ENCODE measurements at places on chromosomes 11 and 22.

- no peak for DNase-seq
These were observed 15.3 kb downstream of the TTC12 start for GRCh38 chr11:113329725-113330124.

GRCh38 chr11:77096591-77097019 lies 6.0 kb upstream of the OMP start:
- no peak for DNase-seq

GRCh38 chr11:103332409-103332808 lies 223.2 kb downstream of the DYNC2H1 start:
- no peak for DNase-seq

GRCh38 chr22:39292561-39293074 lies 26.8 kb downstream of the RPL3 start:
- DNase-seq: no peak

DNA sequence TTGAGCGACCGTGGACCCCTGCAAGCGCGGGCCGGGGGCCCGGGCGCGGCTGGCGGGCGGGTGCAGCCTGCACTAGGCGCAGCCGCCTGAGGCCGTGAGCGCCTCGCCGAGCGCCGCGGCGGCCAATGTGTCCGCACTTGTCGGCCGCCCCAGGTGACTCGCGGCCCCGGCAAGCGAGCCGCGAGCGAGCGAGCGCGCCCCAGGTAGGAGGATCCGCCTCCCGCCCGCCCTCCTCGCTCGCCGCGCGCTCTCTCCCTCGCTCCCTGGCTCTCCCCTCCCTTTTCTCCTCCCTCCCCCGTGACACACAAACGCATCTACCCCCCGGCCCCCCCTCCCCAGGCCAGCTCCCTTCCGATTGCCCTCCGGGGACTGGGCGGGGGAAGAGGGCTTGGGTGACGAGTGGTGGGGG lies at the start of gene WNT7B:
TSS of gene WNT7B (minus strand) at position 160 of the 409 bp plus-strand sequence. CDS start 408 bp downstream, outside the sequence.
- no peak for DNase-seq

DNA sequence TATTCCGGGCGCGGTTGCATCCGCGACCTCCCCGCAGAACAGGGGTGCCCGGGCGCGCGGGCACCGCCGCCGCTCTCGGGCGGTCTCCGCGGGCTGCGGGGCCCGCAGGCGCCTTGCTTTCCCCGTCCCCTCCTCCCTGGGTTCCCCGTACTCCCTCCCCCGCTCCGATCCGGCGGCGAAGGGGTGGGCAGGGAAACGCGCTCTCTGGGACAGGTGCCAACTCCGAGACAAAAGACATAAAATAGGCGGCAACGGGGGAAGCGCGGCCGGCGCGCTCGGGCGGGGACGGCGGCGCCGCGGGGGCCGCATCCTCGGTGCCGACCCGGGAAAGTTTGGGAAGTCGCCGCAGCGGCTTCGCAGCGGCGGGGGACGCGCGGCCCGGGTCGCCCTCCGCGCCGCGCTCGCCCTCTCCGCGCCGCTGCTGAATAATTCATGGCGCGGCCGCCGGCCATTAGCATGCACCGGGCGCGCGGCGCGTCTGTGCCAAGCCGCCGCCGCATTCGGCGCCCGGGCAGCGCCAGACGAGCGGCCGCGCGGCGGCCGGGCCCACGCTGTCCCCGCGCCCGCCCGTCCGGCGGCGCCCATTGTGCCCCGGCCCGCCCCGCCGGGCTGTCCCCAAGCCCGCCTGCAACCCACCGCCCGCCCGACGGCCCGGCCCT lies 78.7 kb upstream of the PPARA start:
- DNase-seq: no peak

DNA sequence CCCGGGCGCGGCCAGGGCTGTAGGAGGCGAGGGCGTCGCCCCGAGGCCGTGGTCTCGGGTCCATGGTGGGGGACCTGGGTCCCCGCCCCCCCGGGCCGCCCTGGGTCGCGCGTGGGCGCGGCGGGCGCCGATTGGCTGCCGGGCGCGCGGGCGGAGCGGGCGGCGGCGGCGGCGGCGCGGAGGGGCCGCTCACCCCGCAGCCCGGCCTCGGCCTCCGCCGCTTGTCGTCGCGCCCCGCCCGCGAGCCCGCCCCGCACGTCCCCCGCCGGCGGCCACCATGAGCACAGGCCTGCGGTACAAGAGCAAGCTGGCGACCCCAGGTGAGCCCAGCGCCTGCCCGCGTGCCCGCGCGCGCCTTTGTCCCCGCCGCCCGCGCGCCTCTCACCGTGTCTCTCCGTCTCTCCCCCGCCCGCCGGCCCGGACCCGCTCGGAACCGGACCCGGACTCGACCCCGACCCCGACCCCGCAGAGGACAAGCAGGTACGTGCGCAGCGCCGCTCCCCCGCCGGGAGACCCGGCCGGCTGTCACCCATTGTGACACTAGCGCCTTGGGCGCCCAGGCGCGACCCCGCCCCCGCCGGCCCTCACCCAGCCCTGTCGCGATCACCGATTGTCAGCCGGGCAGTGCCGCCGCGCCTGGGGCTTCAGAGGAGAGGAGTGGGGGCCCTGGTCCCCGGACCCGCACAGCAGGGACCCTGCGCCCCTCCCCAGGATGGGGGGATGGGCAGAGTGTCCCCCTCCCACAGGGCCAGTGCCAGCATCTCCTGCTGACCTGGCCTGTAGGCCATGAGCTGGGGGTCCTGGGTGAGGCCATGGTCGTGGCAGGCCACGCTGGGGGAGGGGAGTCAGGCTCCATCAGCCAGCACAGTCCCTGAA lies at the start of gene SEPTIN5:
TSS of gene SEPTIN5 (plus strand) at position 192 of the 876 bp plus-strand sequence. CDS start at position 278, 86 bp downstream.
- no peak for DNase-seq

GRCh38 chr11:69791276-69792180 lies 16.4 kb upstream of the FGF4 start:
- no peak for DNase-seq

DNA sequence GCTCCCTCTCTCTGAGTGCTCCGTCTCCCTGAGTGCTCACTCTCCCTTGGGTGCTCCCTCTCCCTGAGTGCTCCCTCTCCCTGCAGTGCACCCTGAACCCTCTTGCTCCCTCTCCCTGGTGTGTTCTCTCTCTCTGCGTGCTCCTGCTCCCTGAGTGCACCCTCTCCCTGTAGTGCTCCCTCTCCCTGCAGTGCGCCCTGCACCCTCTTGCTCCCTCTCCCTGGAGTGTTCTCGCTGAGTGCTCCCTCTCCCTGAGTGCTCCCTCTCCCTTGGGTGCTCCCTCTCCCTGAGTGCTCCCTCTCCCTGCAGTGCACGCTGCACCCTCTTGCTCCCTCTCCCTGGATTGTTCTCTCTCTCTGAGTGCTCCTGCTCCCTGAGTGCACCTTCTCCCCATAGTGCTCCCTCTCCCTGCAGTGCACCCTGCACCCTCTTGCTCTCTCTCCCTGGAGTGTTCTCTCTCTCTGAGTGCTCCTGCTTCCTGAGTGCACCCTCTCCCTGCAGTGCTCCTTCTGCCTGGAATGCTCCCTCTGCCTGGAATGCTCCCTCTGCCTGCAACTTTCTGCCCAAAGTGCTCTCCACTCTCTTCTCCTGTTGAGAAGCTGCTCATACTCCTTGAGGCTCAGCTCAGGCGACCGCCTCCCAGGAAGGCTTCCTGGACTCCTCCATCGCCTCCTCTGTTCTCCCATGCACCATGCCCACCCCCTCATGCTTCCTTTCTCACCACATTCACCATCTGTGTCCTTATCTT lies 48.4 kb upstream of the WNT7B start:
- DNase-seq: no peak

GRCh38 chr22:20238536-20238900 lies 29.6 kb downstream of the RTN4R start:
- peak; percentile 36 for DNase-seq

DNA sequence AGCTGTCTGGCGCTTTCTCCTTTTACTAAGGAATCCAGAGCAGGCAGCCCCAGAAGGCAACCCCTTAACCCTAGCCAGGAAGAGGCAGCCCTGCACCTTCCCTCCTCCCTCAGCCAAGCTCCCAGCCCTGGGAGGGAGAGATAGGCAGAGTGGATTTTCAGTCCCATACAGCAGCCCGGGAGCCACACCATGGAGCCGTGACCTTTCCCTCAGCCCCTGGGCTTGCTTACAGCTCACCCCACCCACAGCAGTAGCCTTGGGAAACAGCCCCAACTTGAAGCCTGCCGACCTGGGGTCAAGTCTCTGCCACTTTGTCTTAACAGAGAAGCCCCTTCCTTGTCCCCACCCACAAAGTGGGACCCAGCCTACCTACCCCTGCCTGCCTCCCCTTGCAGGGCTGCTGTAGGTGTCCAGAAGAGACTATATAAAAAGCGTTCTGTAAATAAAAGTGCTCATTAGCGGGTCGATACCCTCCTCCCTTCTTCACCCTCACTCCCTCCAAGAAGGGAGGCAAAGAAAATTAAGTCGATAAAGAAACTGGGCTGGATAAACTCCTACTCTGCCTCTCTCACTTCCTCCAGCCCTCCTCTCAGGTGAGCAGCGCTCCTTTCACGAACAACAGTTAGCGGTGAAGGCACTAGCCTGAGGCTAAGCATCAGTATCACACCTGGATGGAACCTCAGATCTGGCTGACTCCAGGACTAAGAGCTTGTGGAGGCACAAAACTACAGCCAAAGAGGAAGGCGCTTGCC lies 4.2 kb downstream of the TST start:
- DNase-seq: no peak

- DNase-seq: no peak
These were observed 13.5 kb upstream of the PPFIBP2 start for GRCh38 chr11:7500251-7500650.

DNA sequence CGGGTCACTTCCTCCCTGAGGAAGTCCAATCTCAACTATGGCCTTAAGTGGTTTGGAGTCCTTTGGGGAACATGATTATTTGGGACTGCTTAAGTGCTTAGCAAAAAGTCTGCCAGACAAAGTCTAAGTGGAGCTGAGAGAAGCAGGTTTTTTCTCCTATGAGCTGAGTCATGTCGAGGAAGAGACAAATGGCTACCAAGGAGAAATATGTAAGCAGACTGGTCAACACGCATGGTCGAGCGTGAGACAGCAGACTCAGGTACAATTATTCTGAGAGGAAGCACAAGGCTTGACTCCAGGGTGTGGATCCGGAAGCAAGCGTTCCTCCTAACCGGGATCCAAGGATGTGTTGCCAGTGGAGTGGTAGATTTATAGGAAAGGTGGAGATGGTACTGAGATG lies 30.6 kb downstream of the UBASH3B start:
- DNase-seq: no peak

- DNase-seq: peak; percentile 22
These were observed 2.7 kb upstream of the RHOD start for GRCh38 chr11:67053896-67054329.

DNA sequence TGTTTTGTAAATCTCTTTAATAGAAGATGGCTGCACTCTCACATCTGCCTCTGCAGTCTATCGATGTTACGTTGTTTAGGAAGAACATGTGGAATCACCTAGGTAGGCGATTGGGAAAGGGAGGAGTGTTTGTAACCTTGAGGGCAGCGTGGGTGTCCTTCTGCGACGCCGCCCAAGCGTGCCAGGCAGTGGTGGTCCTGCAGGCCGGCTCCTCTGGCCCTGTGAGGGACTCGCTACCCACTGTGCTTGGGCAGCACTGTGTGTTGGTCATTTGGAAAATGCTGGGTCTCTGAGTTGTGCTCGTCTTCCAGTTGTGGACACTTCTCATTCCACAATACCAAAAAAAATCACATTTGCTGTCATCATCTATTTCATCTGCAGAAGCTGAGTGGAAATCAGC lies 29.1 kb downstream of the CTTN start:
- DNase-seq: no peak

DNA sequence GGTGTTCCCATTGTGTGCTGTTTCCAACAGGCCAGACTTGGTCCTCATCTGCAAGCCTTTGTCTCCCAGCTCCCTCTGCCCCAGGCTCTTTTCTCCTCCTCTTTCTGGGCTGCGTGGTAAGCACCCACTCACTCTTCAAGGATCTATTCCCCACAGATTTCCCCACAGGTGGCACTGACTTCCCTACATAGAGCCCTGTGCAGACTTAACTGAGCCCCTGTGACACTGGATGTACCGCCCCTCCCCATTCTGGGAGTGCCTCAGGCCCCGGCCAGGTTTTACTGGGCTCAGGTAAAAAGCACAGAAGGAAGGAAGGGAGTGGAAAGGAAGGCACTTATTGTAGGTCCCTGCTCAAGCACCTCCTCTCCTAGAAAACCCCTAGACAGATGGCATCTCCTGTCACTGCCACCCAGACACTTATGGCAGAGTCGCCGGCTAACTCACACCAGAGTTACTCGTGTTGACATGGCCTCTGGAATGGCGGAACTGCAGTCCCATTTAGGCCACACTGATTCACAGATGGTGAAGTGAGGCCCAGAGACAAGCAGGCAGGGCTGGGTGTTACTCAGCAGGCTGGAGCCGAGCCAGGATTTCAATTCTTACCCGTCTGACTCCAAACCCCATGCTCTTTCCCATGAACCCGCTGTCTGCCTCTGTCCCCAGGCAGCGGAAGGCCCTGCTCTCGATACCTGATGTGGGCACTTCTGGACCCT lies 47.2 kb downstream of the LRRC32 start:
- DNase-seq: no peak

GRCh38 chr22:22207845-22208564 lies 36.6 kb upstream of the VPREB1 start:
- DNase-seq: peak; percentile 73

DNA sequence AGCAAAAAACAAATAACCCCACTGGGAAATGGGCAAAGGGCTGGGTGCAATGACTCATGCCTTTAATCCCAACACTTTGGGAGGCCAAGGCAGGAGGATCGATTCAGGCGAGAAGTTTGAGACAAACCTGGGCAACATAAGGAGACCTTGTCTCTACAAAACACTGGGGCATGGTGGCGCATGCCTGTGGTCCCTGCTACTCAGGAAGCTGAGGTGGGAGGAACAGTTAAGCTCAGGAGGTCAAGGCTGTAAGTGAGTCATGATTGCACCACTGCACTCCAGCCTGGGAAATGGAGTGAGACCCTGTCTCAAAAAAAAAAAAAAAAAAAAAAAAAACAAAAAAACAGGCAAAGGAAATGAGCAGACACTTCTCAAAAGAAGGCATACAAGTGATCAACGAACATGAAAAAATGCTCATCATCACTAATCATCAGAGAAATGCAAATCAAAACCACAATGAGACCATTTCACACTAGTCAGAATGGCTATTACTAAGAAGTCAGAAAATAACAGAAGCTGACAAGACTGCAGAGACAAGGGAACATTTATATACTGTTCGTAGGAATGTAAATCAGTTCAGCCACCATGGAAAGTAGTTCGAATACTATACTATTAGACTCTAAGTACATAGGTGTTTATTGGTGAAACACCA lies 48.2 kb upstream of the SMCO4 start:
- DNase-seq: no peak
